ENCODE measurements at places on chromosomes 2 and 18.

DNA sequence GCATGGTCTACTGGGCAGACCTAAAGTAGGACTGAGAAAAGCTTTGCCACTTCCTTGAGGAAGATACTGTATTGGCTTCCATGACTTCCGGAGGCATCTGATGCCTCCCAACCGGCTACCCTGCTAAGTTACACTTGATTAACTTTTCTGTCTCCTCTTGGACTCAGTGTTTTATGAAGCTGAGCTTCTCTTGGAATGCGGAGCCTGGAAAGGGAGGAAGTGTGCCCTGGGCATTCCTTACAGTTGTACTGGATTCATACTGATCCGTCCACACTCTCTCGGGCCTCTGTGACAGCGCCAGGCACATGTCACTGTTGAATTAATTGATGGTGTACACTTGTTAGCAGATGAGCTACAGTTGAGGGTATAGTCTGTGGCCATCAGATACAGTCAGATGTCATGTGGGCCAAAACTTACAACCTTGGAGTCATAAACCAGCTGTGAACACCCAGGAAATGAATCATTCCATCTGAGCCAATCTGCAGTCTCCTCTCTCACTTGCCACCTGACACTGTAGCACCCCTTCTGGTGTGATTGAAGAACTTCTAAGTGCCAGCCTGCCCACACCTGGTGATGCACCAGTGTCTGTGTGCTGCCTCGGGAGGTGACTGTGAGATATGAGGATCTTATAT lies 122.5 kb downstream of the FHOD3 start:
- no peak for DNase-seq

DNA sequence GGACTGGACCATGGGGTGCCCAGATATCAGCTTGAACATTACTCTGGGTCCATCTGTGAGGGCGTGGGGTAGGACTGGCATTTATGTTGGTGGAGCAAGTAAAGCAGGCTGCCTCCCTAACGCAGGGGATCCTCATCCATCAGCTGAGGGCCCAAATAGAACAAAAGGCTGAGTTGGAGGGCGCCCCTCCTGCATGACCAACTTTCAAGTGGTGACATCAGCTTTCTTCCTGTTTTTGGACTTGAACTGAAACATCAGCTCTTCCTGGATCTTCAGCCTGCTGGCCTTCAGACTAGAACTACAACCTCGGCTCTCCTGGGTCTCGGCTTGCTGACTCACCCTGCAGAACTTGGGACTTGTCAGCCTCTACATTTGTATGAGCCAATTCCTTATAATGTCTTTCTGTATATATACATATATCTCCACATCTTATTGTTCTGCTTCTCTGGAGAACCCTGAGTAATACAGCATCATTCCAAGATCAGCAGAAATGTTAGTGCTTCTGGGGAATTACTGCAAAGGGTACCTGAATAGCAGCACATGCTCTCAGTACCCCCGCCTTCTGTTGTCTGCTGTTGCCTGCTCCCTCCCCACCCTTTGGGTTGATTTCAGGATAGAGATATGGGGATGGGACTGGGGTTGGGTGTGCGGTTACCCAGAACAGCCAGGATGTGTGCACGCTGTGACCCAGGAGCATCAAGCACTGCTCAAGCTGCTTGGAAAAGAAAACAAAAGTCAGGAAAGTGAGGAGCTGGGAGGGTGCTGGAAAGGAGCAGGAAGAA lies 20.0 kb downstream of the TMEM127 start:
- DNase-seq: peak; percentile 32

- peak; percentile 52 for DNase-seq
Observed at GRCh38 chr18:76376668-76377358, 118.2 kb downstream of the ZNF516 start.

- DNase-seq: no peak
Observed at GRCh38 chr2:111111101-111111755, 9.5 kb upstream of the BCL2L11 start.

- DNase-seq: no peak
Observed at GRCh38 chr2:14577843-14578242, 54.7 kb upstream of the LRATD1 start.

- DNase-seq: no peak
Observed at GRCh38 chr2:111936881-111937280, 38.5 kb downstream of the MERTK start.

GRCh38 chr2:50466685-50467084 lies 565.2 kb downstream of the NRXN1 start:
- DNase-seq: no peak

DNA sequence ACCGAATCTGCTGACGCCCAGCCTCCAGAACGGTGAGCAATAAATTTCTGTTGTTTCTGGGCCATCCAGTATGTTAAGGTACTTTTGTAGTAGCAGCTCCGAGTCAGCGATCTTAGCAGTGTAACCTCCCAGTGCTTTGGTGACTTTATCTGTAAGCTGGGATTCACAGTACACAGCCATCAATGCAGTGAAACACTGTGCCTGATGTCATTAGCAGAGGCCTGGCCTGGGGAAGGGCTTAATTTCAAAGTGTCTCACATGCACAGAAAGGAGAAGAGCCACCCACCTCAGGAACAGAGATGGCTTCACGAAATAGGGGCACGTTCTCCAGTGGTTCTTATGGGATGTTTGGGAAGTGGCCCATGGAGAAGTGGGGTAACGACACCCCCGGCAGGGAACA lies 281.2 kb downstream of the PHLPP1 start:
- no peak for DNase-seq

- no peak for DNase-seq
Observed at GRCh38 chr2:120604767-120605166, 130.9 kb upstream of the GLI2 start.

DNA sequence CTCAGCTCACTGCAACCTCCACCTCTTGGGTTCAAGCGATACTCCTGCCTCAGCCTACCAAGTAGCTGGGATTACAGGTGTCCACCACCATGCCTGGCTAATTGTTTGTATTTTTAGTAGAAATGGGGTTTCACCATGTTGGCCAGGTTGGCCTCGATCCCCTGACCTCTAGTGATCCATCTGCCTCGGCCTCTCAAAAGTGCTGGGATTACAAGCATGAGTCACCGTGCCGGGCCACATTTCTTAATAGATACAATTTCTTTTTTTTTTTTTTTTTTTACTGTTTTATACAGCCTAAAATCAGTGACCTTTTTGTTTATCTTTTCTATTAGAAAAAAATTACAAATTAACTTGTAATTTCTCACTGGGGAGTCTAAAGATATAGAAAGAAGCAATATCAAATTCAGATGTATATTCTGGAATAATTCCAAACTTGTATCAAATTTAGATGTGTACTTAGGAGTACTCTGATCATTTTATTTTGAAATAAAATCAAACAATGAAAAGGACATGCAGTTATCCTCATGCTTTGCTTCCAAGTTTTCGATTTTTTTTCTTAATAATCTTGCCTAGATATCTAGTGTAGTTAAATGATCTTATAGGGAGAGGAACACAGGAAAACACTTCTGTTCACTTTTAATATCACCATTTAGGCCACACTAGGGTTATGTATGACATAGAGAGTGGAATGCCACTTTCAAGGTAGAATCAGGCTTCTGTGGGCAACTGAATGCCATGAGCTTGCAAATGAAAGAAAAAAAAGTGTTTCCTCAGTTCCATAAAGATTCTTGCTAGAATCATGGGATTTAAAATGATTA lies 1089.3 kb downstream of the SUCLG1 start:
- DNase-seq: no peak

DNA sequence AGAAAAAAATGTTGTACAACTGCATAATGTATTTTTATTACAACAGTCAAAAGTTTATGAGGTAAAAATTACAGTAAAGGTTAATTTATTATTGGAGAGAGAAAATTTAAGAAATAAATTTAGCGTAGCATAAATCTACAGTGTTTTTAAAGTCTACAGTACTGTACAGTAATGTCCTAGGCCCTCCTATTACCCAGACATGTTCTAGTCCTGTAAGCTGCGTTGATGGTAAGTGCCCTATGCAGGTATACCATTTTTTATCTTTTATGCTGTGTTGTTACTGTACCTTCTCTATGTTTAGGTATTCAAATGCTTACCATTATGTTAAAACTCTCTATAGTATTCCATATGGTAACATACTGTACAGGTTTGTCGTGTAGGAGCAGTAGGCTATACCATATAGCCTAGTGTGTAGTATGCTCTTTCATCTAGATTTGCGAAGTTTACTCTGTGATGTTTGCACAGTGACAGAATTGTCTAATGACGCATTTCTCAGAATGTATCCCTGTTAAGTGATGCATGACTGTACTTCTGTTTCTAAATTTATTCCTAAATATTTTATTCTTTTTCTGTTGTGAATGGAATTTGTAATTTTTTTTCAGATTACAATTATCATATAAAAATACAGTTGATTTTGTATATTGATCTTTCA lies 24.5 kb downstream of the ABI2 start:
- no peak for DNase-seq

DNA sequence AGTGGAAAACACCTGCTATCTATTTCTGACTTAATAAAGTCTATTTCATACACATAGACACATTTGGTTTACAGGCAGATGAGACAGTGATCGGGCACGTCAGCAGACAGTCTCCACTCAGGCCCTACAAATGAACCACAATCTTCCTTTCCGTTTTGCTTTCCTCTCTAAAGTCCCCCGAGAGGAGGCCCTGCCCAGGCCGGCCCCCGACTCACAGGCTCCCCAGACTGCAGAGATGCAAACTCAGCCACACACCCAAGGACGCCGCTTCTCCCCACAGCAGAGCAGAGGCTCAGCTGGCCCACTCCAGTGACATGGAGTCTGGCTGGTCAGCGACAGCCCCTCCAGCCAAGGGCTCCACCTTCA lies 9.3 kb upstream of the MTERF4 start:
- DNase-seq: peak; percentile 19

- no peak for DNase-seq
Observed at GRCh38 chr18:58862851-58863538, 1.7 kb upstream of the ZNF532 start.

- DNase-seq: no peak
Observed at GRCh38 chr2:128169497-128169896, 78.5 kb downstream of the UGGT1 start.

DNA sequence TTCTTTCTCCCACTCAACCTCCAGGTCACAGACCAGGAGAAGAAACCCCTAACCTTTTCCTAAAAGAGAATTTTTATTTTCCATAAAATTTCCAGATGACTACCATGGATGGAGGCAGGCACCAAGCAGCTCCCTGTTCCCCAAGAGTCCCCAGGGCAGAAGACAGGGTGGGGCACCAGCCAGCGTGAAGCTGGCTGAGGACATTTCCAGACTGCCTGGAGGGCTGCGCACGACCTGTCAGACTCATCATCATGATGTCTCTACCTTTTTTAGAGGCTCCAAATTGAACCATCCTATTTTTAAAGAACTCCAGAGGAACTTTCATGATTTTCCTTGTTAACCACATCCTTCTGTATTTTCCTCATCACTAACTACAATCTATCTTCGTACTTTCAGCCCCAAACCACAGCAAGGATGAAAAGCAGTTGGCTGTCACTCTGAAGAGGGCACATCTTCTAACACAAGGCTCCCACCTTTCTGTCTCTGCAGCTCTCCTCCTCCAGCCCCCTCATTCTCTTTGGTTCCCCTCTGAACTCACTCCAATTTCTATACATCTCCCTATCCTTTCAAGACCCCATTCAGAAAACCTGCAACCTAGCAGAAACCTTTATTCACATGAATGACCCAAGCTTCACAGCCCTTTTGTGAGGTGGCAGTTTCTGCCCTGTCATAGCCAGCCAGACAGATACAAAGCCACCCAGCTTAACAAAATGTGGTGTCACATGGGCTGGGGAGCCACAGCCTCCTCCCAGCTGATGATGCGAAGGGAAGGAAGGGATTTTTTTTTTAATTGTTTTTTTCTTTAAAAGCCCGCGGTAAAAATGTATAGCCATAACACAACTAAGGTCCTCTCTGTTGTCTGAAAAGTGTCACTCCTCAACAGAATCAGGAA lies 11.1 kb downstream of the AMMECR1L start:
- DNase-seq: peak; percentile 40

- no peak for DNase-seq
Observed at GRCh38 chr2:109193807-109194619, 65.0 kb downstream of the SH3RF3 start.

GRCh38 chr2:100293341-100294161 lies 28.8 kb downstream of the LONRF2 start:
- no peak for DNase-seq

GRCh38 chr2:50602636-50603327 lies 429.1 kb downstream of the NRXN1 start:
- no peak for DNase-seq

GRCh38 chr2:39128919-39129391 lies 8.1 kb upstream of the SOS1 start:
- peak; percentile 87 for DNase-seq

DNA sequence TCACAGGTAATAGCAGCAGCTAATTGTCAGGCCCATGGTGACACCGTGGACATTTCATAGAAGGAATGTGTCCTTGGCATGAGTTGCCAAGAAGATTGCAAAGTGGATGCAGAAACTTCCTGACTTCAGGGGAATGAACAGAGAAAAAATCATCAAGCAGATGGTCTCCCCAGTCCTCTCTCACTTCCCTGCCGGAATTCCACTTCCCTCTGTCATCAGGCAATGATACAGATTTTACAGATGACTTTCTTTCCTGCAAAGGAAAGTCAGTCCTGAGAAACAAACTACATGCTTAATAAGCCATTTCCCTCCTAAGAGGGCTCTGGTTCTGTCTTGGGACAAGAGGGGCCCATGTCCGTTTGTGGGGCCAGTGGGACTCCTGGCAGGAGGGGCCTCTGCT lies 45.7 kb downstream of the KCNF1 start:
- DNase-seq: no peak
